A172 (cell line): ENCODE measurements at places on chromosomes 3 and 15. TPM values are rescaled to one million over a fixed set of nuclear protein-coding genes. Genes with fewer than 3 reads are reported as not detected.

- DNase-seq = no peak
Observed at GRCh38 chr15:31367730-31368344, 41.2 kb downstream of the KLF13 start.

DNA sequence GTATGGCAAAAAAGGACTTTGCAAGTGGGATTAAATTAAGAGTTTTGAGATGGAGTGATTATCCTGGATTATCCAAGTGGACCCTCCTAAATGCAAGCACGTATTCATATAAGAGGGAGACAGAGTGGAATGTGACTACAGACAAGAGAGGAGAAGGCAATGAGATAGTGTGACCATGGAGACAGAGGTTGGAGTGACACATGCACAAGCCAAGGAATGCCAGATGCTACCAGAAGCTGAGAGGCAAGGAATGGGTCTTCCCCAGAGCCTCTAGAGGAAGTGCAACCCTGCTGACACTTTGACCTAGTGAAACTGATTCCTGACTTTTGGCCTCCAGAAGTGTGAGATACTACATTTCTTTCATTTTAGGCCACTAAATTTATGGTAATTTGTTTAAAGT, 117.2 kb downstream of the UACA start:
- no peak for DNase-seq

- no peak for DNase-seq
Observed at GRCh38 chr3:81922404-81922803, 161.0 kb upstream of the GBE1 start.

DNA sequence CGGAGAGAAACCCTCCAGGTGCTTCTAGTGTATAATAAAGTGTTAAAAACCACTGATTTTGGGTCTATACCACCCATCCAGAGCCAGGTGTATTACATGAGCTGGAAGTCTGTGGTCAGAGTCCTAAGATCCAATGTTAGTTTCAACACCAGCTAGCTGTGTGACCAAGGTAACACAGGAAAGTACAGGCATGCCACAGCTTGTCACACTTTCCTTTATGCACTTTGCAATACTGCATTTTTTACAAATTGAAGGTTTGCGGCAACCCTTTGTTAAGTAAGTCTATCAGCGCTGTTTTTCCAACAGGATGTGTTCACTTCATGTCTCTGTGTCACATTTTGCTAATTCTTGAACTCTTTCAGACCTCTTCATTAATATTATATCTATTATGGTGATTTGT, 201.3 kb upstream of the PRICKLE2 start:
- DNase-seq = no peak

DNA sequence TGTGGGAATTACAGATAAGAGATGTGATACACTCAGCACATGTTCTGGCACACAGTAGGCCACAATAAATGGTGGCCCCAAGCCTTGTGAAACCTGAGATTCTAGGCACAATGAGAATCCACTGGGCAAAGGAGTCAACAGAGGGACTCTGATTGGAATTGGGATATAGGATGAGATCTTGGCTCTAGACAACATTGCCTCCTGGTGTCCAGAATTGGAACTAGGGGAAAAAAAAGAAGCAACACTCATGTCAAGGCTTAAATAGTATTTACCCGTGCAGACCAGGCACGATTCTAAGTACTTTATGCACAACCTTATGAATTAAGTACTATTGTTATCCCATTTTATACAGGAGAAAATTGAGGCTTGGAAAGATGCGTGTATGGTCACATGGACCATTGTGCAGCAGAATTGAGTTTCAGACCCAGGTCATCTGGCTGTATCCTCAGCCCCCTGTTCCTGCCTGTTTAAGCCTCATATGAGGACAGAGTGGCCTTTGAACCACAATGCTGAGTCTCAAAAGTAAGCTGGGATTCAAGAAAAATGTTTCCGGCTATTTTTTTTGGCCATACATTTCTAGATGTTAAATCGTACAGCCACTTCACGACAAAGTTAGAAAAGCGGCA, 124.8 kb downstream of the SV2B start:
- DNase-seq = peak; percentile 28

The IL1RAP gene
- 13.3 and 14.6 TPM in 2 replicates for total RNA-seq

The SEMA3G gene
- total RNA-seq = 0.05 and 0.07 TPM in 2 replicates
